ENCODE measurements at places on chromosomes 6 and 20.

GRCh38 chr6:35295521-35296315, 1.9 kb upstream of the DEF6 start:
- no peak for DNase-seq

DNA sequence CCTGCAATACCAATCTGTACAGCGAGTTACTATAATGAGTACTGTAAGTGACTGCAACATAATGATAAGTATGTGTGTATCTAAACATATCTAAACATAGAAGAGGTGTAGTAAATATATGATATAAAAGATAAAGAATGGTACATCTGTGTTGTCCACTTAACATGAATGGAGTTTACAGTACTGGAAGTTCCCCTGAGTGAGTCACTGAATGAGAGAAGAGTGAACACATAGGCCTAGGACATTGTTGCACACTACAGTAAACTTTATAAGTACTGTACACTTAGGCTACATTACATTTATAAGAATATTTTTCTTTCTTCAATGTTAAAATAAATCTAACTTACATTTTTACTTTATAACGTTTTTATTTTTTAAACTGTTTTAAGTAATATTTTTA, 380.4 kb downstream of the MMUT start:
- DNase-seq = no peak

DNA sequence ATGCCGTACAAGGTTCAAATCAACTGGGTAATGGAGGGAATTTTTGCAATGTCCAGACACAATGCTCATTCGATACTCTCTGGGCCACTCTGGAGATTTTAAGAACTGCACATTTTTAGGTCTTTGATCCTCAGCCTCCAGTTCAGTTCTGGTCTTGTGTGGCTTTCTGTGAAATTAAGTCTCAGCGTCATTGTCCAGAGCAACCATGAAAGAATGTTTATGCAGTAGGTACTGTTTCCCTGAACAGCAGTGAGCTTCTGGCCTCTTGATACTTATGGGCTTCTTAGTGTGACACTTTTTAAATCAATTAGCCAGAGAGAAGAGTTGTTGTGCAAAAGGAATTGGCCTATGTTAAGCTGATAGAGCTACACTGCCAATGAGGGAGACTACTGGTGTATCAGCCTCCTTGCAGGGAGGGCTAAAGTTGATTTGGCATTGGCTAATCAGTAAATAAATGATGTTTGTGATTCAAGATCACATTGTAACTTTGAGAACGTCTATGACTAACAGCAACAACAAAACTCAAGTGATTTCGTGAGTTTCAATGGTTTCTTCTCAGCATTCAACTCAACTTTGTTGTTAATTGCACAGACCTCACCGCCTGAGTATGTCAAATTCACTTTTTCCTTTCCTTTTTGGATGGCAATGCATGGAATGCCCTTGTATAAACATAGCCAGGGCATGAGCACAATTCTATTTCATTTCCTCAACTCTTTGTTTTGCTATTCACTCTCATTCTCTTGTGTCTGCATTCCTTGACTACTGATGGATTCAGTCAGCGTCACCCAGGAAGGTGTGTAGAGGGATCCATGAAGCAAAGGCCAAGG, 85.1 kb downstream of the GJA1 start:
- no peak for DNase-seq

GRCh38 chr6:17653198-17653882, 53.2 kb downstream of the FAM8A1 start:
- no peak for DNase-seq

DNA sequence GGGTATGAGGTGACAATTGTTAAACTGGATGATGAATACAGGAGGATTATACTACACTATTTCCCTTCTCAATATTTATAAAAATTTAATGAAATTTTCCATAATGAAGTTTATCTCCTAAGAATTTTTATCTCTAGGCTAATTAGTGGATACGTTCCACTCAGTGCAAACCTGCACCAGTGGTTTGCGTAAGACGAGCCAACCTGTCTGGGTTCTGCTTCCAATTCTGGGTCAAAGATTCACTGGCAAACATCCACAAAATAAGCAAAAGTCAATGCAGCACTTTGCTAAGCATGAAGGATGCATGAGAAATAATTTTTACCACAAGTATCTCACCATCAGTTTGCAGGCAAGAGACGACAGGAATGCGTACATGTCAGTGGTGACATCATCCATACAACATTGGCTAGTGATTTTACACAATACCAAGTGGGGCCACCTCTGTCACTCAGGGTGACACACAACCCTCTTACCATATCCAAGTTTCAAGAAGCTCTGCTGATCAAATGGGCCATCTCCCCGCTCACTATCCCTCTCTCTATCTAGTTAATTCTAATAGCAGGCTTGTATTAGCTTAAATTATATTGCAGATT, 51.7 kb downstream of the FAM50B start:
- DNase-seq = no peak

GRCh38 chr6:163626073-163626867, 211.8 kb downstream of the QKI start:
- no peak for DNase-seq

DNA sequence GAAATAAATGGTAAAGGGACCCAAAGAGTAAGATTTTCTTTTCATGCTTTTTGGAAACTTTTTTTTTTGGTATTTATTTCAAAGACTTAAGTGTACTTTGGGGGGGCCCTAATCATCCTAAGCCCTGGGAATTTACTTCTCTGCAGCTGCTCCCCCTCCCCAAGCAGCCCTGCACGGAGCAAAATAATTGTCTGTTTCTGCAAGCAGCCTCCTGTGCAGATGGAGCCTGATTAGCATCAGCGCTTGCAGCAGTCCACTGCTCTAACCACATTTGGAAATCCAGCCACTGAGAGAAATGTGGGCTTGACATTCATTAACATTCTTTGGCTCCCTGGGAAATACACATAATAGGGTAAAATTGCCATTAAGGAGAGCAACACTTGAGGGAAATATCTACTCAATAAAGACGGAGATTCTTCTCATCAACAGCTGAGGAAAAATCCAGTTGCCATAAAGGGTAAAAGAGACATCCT, 309.2 kb upstream of the MAP3K7 start:
- no peak for DNase-seq

DNA sequence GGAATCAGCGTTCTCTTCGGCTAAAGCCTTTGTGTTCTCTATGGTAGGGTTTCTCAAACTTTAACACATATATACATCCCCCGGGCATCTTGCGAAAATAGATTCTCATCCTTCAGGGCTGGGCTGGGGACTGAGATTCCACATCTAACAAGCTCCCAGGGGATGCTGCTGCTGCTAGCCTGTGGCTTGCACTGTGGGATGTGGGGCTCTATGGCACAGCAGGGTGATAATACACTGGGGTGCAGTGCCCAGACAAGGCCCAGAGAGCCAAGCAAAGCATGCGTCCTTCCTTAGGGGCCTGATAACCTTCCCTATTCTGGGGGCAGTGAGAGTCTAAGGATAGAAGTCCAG, 102.0 kb downstream of the LAMP5 start:
- DNase-seq = no peak

Measured in fibroblast of skin of left quadriceps (primary cell).